ENCODE measurements at places on chromosomes 16 and 17. TPM values are rescaled to one million over a fixed set of nuclear protein-coding genes. Genes with fewer than 3 reads are reported as not detected.
A peak's percentile ranks its signal among the peaks of the same experiment; 100 is the strongest.

DNA sequence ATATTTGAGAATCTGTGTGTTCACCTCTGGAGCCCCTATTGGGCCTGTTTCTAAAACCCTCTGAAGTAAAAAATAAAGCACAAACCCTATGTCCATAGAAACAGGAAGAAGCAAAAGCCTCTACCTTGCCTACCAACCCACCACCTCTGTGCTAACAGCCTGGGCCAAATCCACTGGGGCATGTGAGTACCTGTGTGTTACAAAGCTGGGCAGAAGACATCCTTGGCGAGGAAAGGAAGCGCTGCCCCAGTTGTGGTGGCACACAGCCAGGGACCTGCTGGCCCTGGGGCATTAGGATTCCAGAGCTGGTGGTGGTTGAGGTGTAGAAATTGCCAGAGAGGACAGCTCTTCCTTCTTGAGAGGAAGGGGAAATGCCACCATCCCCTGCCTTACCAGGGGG, 30.0 kb downstream of the MYO18A start:
- no peaks in the 10 kb centered on the region for H3K27me3 ChIP-seq
- no peak for DNase-seq
- H3K36me3 ChIP-seq, result no peaks in the 10 kb centered on the region
- H3K4me1 ChIP-seq, result peaks cover 54% of the 10 kb centered on the region

DNA sequence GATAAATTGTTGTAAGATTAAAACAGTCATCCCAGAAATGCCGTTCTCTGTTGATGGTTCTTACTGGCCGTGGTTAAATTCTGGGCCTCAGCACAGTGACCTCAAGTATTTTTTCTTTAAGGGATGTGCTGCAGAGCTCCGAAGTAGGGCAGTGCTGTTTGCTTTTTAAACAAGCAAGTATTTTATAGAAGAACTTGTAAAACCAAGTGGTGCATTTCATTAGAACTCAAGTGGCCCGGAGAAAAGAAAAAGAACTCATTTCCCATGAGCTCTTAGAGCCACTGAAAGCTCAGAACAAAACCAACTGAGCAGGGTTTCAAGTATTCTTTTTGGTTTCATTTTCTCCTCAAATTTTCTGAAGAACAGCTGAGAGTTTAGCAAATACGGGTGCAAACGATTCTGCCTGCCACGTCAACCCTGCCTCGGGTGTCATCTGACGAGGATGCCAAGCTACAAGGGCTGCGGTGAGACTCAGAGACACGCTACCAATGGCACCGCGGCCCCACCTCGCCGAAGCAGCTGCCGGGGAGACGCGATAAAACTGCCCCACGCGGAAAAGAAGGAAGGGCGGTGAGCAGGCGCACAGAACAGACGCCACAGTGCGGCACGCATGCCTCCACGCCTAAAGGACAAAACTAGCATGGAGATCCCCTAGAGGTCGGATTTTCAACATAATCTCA, 6.3 kb downstream of the LMF1 start:
- no peak overlapping the region for H3K27ac ChIP-seq
- H3K27me3 ChIP-seq, result no peaks in the 10 kb centered on the region
- peaks cover 34% of the 10 kb centered on the region for H3K36me3 ChIP-seq

- DNase-seq, result no peak
- peaks cover 10% of the 10 kb centered on the region for H3K4me1 ChIP-seq
- H3K27me3 ChIP-seq, result no peaks in the 10 kb centered on the region
- no peak overlapping the region for H3K27ac ChIP-seq
- peak overlapping the region; percentile 60 for H3K4me3 ChIP-seq
- H3K36me3 ChIP-seq, result no peaks in the 10 kb centered on the region
Measured at GRCh38 chr16:50267651-50268050, 1.3 kb downstream of the ADCY7 start.

TEKT5 gene
- total RNA-seq, result not detected
